LoVo (cell line): ENCODE measurements at places on chromosomes 2 and 18.

DNA sequence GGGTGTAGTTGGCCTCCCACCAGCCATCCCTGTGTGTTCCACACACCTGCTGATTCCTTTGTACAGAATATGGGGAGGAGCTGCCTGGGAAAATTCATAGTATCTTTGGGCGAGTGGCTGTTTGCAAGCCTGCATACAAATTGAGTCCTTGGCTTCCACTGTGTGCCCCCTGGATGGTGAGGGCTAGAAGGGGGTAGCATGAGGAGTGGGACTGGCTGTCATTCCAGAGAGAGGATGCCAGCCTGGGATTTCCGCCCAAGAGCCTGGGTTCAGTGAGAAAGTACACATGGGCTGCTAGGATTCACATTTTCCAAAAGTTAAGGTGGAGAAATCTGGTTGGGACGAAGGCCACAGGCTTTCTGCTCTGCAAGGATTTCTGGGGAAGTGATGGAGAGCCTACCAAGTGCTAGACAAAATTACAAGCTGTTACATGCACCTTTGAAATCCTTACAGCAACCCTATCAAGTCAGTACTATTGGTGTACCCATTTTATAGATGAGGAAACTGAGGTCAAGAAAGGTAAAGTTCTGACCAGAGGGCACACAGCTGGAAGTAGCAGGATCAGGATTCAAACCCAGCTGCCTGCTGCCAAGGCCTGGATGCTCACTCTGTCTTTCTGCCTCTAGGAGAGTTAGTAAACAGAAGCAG, 606 bp upstream of the TOGARAM2 start:
- DNase-seq = no peak

DNA sequence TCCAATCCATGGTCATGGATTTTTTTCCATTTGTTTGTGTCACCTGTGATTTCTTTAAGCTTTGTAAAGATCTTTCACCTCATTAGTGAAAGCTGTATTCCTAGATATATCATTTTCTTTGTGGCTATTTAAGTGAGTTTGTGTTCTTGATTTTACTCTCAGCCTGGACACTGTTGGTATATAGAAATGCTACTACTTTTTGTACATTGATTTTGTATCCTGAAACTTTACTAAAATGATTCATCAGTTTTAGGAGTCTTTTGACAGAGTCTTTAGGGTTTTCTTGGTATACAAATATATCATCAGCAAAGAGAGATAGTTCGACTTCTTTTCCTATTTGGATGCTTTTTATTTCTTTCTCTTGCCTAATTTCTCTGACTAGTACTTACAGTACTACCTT, 12.3 kb downstream of the GKN2 start:
- no peak for DNase-seq

- DNase-seq = no peak
Measured at GRCh38 chr2:228268301-228268700, 86.8 kb upstream of the SPHKAP start.

DNA sequence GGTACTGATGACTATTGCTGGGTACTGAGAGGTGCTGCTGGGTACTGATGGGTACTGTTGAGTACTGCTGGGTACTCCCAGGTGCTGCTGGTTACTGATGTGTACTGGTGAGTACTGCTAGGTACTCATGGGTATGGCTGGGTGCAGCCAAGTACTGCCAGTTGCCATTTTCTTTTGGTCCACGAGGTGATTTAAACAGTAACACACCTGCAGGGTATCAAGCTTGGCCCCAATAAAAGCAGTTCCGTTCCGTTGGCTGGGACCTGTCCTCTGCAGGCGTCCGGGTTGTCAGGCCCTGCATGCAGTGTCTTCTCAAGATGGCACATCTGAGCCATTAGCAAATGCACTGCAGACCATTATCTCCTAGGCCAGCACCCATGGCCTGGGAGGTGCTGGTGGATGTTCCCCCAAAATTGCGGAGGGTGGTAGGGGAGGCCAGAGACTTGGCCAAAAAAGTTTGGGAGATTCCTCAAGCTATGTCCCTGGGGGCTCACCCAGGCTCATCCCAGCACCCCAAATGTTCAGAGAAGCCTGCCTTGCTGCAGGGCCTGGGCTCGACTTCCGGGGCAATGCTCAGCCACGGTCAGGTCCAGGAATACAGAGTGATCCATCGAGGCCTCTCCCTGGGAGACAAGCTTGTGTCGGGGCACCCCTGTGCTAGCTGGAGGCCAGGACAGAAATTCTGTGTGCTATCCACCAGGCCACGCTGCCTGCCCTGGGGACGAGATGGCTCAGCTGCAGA, 165.2 kb downstream of the TWIST2 start:
- no peak for DNase-seq

DNA sequence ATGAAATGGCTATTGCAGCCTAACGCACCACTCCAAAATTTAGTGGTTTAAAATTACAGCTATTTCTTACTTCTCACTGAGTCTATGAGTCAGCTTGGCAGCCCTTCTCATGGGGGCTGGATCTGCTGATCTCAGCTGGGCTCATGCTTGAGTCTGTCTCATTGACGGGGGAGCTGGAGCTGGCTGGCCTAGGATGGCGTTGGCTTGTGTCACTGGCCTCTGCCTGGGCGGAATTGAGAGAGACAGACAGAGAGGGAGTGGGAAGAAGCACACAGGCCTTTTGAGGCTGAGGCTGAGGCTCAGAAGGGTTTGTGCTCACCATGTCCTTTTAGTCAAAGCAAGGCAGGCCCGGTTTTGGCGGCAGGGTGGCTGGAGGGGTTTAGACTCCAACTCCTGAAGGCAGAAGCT, 412.1 kb upstream of the MYT1L start:
- DNase-seq = no peak
